ENCODE measurements at places on chromosomes 5 and 9.

DNA sequence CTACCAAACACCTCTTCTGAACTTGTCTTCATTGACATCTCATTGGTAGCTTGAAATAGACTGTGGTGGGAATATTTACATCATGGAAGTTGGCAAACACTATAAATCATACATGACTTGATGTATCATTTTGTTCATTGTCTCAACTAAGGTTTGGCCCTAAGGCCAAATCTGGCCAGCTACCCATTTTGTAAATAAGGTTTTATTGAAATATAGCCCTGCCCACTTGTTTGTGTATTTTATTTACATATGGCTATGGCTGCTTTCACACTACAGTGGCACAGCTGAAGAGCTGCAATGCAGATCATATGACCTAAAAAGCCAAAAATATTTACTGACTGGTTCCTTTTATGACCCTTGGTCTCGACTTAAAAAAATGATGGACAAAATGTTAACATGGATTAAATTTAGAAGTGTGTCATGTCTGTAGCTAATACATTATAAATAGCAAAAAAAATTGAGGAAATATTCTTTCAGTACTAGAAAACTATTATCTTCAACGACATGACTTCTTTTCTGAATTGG lies 22.1 kb downstream of the FAM240B start:
- H3K36me3 ChIP-seq = no peaks in the 10 kb centered on the region
- H3K27ac ChIP-seq = no peak overlapping the region
- no peaks in the 10 kb centered on the region for H3K27me3 ChIP-seq
- DNase-seq = no peak

DNA sequence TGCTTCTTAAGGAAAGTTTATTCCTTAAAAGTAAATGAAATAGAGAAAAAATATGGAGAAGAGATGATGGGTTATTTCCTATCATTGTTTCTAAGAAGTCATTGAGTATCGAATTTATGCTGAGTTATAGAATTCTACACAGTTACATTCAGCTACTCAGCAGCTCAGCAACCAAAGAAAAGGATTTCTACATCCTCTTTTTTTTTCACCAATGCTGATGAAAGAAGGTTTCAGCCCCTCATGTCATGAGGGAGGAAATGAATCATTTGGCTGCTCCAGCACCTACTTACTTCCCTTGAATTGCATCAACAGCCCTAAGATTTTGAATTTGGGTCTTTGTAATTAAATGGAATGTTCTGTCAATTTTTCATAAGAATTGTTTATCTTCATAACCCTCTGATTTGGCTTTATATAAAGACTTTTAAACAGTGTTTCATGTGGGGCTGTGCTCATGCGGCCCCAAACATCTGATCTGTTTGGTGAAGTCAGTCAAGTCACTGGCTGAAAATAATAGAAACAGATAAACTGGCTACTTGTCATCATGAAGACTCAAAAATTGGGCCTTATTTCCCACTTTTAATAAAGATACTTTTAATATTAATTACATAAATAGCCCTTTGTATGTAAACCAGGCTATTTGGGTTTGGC lies 18.5 kb upstream of the SNX2 start:
- no peaks in the 10 kb centered on the region for H3K27me3 ChIP-seq
- no peak overlapping the region for H3K4me3 ChIP-seq
- peaks cover 20% of the 10 kb centered on the region for H3K4me1 ChIP-seq
- H3K36me3 ChIP-seq = no peaks in the 10 kb centered on the region
- peak overlapping the region; percentile 25 for H3K27ac ChIP-seq

DNA sequence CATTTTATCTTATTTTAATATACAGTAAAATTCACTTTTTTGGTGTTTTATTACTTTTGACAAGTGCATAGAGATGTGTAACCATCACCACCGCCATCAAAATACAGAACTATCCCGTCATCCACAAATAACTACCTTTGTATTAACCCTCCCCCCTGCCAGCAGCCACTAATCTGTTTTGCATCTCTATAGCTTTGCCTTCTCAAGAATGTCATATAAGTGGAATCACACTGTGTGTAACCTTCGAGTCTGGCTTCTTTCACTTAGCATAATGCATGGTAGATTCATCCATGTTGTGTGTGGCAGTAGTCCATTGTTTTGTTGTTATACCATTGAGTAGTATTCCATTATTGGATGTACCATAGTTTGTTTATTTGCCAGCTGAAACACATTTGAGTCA lies 98.8 kb downstream of the BOD1 start:
- H3K4me3 ChIP-seq = no peak overlapping the region
- H3K36me3 ChIP-seq = no peaks in the 10 kb centered on the region
- DNase-seq = no peak
- no peaks in the 10 kb centered on the region for H3K27me3 ChIP-seq
- no peak overlapping the region for H3K27ac ChIP-seq
- no peaks in the 10 kb centered on the region for H3K4me1 ChIP-seq

DNA sequence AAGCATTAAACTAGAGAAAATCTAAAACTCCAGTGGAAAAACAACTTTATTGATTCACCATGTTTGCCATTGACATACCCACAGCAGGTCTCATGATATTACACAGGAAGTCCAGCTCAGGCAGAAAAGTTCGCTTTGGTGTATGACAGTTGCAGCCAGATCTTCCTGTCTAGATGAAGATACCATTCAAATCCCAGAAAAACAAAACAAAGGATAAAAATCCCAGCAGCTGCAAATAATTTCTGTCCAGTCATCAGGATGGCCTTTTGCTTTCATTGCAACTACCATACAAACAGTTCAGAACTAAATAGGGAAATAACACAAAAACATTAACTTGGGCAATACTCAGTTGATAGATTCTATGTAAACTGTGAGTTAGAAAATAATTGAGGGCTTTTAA lies 136.0 kb upstream of the NREP start:
- no peak overlapping the region for H3K27ac ChIP-seq
- no peaks in the 10 kb centered on the region for H3K36me3 ChIP-seq
- no peak for DNase-seq
- H3K27me3 ChIP-seq = no peaks in the 10 kb centered on the region
- no peak overlapping the region for H3K4me3 ChIP-seq

DNA sequence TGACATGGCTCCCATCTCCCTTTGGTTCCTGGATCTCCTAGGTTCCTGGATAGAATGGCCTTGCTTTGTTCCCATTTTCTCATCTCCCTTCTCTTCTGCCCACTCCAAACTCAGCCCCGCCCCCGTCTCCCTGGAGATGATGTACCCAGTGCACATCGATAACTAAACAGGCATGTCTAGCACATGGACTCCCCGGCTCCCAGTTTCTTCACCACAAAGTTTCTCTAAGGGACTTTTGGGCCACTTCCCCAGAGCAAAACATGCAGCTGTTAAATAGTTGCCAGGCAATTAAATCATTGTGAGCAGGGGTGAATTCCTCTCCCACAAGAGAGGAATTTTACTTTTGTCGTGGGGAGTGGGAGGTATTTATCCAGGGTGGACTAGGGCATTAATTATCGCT lies 259.0 kb downstream of the GADD45G start:
- H3K27me3 ChIP-seq = no peaks in the 10 kb centered on the region
- no peak for DNase-seq
- no peaks in the 10 kb centered on the region for H3K4me1 ChIP-seq
- no peak overlapping the region for H3K27ac ChIP-seq
- H3K4me3 ChIP-seq = no peak overlapping the region
- no peaks in the 10 kb centered on the region for H3K36me3 ChIP-seq

GRCh38 chr5:112555691-112556090 lies 136.6 kb upstream of the EPB41L4A start:
- DNase-seq = no peak
- H3K36me3 ChIP-seq = no peaks in the 10 kb centered on the region
- no peaks in the 10 kb centered on the region for H3K4me1 ChIP-seq
- no peak overlapping the region for H3K27ac ChIP-seq

- H3K4me1 ChIP-seq = no peaks in the 10 kb centered on the region
- no peak overlapping the region for H3K4me3 ChIP-seq
- no peaks in the 10 kb centered on the region for H3K36me3 ChIP-seq
- no peak overlapping the region for H3K27ac ChIP-seq
- no peaks in the 10 kb centered on the region for H3K27me3 ChIP-seq
- no peak for DNase-seq
Observed at GRCh38 chr9:123745451-123745850, 184.5 kb downstream of the DENND1A start.

GRCh38 chr5:151570058-151570457 lies 21.1 kb downstream of the FAT2 start:
- H3K36me3 ChIP-seq = peaks cover 58% of the 10 kb centered on the region
- peaks cover 62% of the 10 kb centered on the region for H3K4me1 ChIP-seq
- no peak overlapping the region for H3K4me3 ChIP-seq
- H3K27me3 ChIP-seq = no peaks in the 10 kb centered on the region
- DNase-seq = no peak
- peak overlapping the region; percentile 95 for H3K27ac ChIP-seq

GRCh38 chr5:158634714-158635113 lies 465.0 kb downstream of the EBF1 start:
- H3K4me1 ChIP-seq = no peaks in the 10 kb centered on the region
- peaks cover 11% of the 10 kb centered on the region for H3K27me3 ChIP-seq
- DNase-seq = no peak
- no peak overlapping the region for H3K27ac ChIP-seq
- no peak overlapping the region for H3K4me3 ChIP-seq
- H3K36me3 ChIP-seq = no peaks in the 10 kb centered on the region

GRCh38 chr5:175463641-175464040 lies 14.7 kb upstream of the SFXN1 start:
- no peaks in the 10 kb centered on the region for H3K4me1 ChIP-seq
- H3K4me3 ChIP-seq = no peak overlapping the region
- DNase-seq = no peak
- H3K36me3 ChIP-seq = no peaks in the 10 kb centered on the region

DNA sequence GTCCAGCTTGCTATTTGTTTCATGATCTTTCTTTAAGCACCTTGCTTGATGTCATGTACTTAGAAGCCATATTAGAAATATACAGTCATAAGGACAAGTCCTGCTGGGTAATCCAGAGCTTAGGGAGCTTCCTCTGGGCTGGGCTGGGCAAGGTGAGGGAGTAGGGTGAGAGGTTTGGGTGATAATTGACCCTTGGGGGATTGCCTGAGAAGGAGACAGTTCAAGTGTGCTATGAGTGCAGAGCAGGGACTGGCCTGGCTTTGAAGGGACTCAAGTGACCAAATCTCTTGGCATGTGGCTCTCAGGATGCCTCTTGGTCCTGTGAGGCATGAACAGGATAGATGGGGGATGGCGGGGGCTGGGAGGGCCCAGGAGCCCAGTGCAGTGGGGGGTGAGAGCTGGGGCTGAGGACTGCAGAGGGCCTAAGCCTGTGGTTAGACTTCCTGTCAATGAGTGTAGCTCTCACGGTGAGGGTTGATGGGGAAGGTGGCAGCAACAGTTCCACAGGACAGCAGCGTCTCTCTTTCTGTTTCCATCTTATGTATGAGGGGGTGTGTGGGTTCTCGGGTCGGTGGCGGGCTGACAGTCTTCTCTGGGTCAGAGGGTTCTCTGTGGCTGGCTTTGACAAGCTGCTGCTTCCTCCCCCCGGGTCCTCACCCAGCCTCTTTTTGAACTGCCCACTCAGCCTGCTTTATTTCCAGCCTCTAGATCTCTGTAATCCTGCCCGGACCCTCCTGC lies 53.5 kb downstream of the RGS3 start:
- H3K27me3 ChIP-seq = no peaks in the 10 kb centered on the region
- H3K4me3 ChIP-seq = no peak overlapping the region
- DNase-seq = no peak
- no peaks in the 10 kb centered on the region for H3K36me3 ChIP-seq
- no peak overlapping the region for H3K27ac ChIP-seq

DNA sequence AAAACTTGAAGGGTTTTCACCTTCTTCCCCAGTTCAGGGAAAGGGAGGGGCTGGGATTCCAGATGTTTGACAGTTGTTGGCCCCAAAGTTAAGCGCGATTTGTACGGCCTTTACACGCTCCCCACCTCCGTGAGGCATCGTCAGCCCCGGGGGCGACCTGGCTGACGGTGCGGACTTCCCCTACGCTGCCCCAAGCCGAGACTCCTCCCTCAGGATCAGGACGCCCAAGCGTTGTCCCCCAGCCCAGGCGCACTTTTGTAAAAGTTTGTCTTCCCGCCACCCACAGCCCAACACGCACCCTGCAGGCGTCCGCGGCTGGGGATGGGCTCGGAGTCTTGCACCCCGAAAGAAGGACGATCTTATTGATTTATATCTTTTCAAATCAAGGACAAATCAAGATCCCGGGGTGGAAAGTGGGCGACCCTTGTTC lies 713 bp downstream of the MOB3B start:
- H3K4me1 ChIP-seq = peaks cover 56% of the 10 kb centered on the region
- peaks cover 9% of the 10 kb centered on the region for H3K36me3 ChIP-seq
- DNase-seq = peak; percentile 82
- no peaks in the 10 kb centered on the region for H3K27me3 ChIP-seq
- H3K4me3 ChIP-seq = peak overlapping the region; percentile 60
- H3K27ac ChIP-seq = peak overlapping the region; percentile 99

GRCh38 chr9:137326445-137327065 lies 24.5 kb upstream of the NRARP start:
- H3K27ac ChIP-seq = no peak overlapping the region
- H3K4me3 ChIP-seq = no peak overlapping the region
- no peaks in the 10 kb centered on the region for H3K4me1 ChIP-seq
- H3K36me3 ChIP-seq = no peaks in the 10 kb centered on the region
- no peaks in the 10 kb centered on the region for H3K27me3 ChIP-seq
- DNase-seq = no peak

GRCh38 chr5:10441083-10441991 lies at the start of gene ROPN1L:
TSS of gene ROPN1L (plus strand) at chr5:10441879. CDS start at chr5:10442168, 289 bp downstream.
- H3K27ac ChIP-seq = no peak within 1 kb of the TSS
- H3K27me3 ChIP-seq = no peaks in the 10 kb centered on the region
- H3K4me1 ChIP-seq = peaks cover 4% of the 10 kb centered on the region
- H3K36me3 ChIP-seq = peaks cover 12% of the 10 kb centered on the region
- peak; percentile 91 for DNase-seq

DNA sequence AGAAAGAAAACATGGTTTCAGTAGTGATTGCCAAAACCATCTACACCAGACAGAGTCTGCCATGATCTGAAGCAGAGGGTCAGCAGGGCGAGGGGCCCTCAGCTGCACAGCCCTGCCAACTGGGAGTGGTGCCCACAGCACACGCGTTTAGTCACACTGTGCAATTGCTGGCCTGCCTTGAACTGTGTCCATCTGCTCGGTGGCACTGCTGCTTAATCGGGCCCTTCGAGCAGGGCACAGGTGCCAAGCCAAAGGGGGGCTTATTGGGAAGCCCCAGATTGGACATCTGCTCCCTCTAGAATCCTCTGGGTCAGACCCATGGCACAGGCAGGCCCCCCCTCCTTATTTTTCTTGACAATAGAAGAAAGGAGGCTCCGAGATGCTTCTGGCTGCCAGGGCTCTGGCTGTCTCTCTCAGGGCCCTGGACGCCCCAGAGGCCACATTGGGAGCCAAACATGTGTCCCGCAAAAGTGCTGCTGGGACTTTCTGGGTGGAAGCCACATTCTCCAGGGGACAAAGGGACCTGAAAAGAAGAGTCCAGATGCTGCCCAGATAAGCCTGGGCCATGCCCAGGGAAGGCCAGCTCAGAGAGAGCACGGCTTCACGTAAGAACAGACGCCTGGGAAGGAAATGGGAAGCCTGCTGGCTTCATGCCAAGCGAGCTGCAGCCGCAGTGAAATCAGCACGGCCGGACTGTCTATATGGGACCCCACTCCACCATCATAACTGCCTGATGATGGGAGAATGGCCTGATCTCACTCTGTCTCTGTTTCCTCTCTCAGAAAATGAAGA lies 349.2 kb downstream of the GADD45G start:
- no peaks in the 10 kb centered on the region for H3K4me1 ChIP-seq
- DNase-seq = no peak
- no peak overlapping the region for H3K4me3 ChIP-seq
- no peaks in the 10 kb centered on the region for H3K27me3 ChIP-seq
